ENCODE measurements at places on chromosomes 16 and 17.

- DNase-seq = no peak
Measured at GRCh38 chr17:78753316-78754250, 28.5 kb downstream of the CYTH1 start.

- DNase-seq = no peak
Measured at GRCh38 chr17:30224419-30224960, 11.0 kb downstream of the SLC6A4 start.

DNA sequence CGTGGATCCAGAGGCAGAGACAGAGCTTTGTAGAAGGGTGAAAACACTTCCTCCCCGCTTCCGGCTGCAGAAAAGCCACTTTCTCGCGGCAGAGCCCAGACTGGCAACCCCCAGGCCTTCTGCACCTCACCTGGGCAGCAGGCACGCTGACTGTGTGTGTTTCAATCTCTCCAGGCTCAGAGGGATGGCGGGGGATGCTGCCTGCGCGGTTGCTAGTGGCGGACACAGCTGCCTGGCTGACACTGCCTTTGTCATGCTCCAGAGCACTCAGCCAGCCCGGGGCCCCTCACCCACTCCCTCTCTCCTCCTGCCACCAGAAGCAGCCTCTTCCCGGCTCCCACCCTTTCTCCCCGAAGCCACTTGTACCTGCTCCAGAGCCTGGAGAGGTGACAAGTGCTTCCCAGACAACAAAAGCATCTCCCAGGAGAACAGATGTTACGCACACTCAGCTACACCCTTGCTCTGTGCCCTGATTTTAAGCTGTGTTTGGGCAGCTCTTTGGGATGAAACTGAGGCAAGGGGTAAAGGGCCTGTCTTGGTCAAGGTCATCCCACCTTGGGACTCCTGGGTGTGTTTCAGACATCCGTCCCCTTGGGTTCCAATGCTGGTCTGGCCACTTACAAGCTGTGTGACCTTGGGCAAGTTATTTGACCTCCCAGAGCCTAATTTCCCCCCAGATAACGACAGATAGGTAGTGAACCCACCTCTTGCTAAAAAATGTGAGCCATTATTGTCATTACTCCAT, 9.2 kb upstream of the GLIS2 start:
- DNase-seq = no peak

DNA sequence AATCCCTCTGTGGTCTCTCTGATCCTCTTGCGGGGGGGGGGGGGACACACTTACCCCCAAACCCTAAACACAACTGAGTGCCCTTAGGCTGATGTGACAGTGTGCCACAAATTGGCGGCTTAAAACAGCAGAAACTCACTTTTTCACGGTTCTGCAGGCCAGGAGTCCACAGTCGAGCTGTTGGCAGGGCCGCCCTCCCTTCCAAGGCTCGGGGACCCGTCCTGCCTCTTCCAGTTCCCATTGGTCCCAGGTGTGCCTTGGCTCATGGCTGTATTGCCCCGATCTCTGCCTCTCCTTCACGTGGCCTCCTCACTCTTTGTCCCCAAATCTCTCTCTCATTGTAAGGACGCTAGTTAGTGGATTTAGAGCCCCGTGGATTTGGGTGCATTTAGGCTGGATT, 199.9 kb upstream of the CIBAR2 start:
- no peak for DNase-seq

DNA sequence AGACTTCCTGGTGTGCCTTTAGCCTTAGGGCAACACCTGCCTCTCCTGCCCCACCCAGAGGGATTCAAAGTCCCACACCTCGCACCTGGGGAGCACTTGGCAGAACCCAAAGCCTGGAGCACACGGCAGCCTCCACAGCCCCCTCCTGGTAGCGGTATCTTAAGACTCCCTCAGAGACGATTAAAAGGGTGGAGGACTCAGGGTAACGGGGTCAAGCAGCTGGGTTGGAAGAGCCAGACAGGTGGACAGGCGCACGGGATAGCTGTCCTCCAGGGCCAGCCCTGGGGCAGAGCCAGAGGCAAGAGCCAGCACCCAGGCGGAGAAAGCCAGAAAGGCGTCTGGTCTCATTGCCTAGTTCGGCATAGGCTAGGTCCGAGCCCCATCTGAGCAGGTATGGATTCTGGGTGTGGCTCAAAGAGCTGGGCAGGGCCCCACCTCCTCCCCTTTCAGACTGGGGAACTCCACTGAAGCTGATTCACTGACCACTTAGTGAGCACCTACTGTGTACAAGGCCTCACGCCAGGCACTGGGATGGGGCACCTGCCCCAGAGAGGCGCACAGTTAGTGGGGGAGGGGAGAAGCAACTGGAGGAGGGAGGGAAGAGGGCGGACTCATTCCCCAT, 55.0 kb upstream of the MEAK7 start:
- no peak for DNase-seq

DNA sequence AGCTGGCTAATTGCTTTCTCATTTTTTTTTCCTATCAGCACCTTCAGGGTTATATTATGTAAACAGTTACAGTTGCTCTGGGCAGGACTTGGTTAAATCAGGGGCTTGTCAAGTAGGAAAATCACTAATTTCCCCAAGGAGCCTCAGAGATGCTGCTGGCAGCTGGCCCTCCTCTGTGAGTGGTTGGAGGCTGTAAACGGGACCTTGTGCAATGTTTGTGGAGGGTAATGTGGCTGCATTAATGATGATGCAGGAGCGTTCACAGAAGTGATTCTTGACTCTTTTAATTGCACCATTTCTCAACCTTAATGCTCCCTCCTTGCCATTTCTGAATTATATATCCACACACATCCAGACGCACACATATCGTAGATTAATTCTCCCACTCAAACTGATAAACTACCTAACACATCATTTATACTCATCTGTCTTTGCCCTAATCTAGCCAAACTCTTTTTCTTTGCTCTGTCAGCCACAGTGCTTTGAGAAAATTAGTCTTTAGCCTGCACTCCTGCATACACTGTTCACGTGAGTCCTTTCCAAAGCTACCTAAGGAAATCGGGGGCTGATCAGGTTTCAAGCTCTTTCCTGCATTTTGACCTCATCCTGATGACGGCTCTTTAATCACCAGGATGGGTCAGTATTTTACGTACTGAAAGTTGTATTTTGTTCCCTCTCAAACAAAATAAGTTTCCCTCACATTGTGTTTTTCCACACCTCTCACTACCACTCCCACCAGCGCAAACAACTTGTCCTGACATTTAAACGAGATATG, 154.4 kb upstream of the PIRT start:
- DNase-seq = no peak

DNA sequence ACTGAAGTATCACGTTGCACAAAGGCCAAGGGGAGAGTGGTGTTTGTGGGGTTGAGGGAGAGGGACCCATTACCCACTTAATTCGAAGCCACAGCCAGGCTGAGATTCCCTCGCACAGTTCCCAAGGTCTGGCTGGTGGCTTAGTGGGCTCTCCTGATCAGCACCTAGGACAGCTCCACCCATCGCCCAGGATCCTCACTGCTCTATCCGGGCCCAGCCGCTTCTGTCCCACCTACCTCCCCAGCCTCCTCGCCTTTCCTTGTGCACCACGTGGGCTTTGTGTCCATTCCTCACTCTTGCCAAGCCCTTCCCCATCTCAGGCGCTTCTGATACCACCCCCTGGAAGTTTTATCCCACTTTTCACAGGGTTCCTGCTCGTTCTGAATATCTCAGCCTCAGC, 163.5 kb downstream of the CCT6B start:
- DNase-seq = no peak

GRCh38 chr17:20992987-20993862, 49.6 kb downstream of the USP22 start:
- DNase-seq = peak; percentile 41

Measured in SHP77 treated with DMSO at 0.1 percent for 48 hours (cell line).